ENCODE measurements at places on chromosomes 16 and 17.

- DNase-seq, result no peak
These were observed 62.9 kb downstream of the MAP2K6 start for GRCh38 chr17:69477204-69477902.

DNA sequence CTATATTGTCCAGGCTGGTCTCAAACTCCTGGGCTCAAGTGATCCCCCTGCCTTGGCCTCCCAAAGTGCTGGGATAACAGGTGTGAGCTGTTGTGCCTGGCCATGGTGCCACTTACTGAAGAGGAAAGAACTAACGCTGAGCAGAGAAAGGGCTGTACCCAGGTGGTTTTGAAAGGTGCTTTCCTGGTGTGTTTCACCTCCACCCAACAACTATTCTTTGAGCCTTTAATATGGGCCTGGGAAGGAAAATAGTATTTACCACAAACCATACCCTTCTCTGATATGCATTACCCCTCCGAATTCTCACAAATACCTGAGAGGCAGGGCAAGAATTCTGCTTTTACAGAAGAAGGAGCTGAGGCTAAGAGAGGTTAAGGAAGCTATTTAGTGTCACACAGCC, 24.8 kb downstream of the KPNA2 start:
- DNase-seq, result no peak

DNA sequence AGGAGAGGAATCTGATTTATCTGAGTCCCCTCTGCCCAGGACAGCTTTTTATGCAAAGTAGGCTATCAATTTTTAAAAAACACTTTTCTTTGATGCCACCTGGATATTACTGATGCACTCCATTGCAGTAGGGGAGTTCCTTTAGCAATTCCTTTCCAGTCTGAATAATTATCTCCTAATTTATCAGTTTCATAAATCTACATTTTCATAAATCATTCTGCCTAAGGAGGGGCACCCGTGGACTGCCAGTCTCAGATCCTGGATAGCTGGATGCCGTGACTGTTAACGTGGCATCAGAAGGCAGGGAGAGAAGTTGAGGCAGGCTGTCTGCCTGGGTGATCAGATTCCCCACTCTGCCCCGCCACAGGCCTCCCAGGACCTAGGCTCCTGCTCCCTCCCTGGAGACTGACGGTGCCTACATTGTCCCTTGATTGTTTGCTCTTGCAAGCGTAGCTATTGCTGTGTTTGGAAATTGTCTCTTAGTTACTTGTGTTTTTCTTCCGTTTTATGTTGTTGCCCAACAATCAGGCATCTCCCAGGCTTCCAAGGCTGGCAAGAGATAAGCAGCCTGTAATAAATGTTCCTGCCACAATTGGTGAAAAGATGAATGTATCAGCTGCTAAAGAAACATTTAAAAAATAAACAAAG, 75.2 kb downstream of the KATNIP start:
- DNase-seq, result no peak

DNA sequence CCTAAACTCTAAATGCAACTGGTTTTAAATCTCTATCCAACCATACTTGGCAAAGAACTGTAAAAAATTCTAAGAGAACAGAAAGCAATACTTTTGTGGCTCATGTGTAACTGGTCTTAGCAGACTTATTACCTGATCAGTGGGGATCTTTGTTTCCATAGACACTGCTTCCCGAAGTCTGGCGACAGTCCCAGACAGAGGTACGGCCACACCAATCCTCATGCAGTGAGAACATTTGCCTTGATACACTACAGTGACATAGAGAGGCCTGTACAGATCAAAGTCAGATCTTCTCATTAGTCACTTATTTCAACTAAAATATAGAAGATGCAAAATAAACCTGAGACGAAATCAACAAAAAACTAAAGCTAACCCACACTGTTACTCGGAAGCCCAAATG, 43.9 kb downstream of the USP31 start:
- DNase-seq, result no peak

- DNase-seq, result no peak
These were observed 93.5 kb downstream of the NPIPB11 start for GRCh38 chr16:29312835-29313558.

GRCh38 chr16:80509872-80510271, 30.9 kb upstream of the DYNLRB2 start:
- DNase-seq, result no peak

DNA sequence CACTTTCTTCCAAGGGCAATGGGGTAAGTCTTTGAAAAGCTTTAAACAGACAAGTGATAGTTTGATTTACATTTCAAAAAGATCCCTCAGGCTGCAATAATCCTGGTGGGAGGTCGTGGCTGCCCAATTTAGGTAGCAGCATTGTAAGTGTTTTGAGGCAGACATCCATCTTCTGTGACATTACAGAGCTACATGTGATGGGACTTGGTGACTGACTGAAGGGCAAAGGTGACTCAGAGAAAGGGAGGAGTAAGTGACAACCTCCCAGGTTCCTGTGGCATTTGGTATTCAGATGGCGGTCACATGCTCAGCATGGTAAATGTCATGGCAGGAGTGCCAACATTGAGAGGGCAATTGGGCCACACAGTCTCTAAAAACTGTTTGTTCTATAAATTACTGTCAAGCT, 26.5 kb downstream of the STAT3 start:
- DNase-seq, result no peak

DNA sequence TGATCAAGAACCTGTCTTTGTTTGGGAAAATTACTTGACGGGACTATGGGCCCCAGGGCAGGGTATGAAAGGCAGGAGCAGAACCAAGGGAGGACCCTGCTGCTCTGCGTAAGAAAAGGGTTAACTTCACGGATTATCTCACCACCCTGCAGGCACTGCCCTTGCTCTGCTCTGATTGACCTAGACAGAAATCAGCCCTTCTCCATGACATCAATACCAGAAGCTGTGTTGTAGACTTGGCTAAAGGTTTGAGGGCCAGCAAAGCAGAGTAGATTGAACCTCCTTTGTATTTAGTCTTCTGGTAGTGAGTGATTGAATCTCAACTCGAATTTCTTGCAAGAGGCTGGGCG, 52.9 kb upstream of the ETV4 start:
- DNase-seq, result no peak

DNA sequence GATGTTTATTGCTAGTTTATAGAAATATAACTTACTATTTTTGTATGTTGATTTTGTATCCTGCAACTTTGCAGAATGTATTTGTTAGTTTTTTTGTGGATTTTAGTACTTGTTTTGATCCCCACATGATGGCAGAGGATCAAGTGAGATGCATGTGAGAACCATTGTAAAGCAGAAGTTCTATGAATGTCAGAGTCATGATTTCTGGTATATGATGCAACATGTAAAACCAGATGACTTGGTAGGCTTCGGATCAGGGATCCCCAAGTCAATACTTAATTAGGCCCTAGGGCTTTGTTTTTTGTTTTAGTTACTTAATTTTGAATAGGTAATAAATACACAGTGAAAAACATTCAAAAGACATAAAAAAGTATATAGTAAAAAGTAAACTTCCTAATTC, 45.8 kb downstream of the ESRP2 start:
- no peak for DNase-seq

DNA sequence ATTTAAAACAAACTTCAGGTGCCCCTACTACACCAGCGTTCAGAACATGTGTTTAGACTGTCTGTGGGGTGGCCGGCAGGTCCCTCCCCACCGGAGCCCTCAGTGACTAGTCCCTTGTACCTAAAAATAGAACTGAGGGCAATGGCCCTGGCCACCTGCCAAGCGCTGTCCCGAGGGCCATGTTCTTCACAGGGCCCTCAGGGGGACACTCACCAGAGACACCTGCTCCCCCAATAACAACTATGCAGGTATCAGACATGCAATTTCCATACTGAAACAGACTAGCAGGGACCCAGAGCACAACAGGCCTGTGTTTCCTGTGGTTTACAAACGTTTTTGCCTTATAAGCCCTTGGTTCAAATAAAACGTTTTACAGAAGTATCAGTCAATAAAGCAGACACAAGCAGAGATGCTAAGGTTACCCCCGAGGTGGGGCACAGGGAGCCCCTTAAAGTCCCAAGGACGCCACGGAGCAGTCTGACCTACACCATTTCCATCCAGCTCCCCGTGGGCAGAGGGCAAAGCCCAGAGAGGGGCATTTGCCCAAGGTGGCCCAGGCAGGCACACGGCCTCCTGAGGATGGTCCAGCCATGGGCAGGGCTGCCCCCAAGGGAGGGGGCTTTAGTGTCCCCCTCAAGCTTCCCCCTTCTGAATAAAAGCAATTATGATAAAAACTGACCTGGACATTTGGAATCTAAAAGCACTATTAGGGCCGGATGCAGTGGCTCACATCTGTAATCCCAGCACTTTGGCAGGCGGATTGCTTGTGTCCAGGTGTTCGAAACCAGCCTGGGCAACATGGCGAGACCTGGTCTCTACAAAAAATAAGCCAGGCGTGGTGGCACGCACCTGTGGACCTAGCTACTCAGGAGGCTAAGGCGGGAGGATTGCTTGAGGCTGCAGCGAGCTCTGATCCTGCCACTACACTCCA, 896 bp upstream of the MYLK3 start:
- no peak for DNase-seq

- DNase-seq, result no peak
These were observed 7.3 kb upstream of the CD300H start for GRCh38 chr17:74574489-74575142.

DNA sequence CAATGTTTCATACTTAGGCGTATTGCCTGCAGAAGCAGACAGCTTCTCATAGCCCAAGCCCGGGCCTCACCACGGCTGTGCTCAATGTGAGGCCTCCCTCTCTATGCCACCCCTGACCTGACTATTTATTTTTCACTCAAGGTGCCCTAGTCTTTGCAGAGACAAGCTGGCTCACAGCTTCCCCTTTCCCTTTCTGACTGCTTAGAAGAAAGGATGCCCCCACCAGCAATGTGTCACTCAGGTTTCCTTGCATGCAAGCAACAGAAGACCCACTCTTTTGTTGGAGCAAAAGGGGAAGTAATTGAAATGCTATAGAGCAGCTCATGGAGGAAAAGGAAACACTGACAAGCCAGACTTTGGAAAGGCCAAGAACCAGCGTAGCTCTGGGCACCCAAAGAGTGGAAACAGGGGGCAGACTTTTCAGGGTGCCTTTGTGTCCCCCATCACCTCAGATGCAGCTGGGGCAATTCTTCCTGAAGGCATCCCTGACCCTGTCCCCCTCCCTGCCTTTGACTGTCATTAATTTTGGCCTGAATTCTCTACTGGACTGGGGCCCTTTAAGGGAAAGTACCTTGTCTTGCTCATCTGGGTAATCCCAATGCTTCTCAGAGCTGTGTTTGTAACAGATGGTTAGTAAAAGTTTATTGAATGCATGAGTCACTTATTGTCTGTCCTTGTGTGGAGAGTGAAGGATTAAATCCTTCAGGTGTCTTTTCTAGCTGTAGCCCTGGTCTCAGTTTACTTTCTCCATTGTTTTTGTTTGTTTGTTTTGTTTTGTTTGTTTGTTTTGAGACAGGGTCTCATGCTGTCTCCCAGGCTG, 17.8 kb downstream of the RGS9 start:
- no peak for DNase-seq

DNA sequence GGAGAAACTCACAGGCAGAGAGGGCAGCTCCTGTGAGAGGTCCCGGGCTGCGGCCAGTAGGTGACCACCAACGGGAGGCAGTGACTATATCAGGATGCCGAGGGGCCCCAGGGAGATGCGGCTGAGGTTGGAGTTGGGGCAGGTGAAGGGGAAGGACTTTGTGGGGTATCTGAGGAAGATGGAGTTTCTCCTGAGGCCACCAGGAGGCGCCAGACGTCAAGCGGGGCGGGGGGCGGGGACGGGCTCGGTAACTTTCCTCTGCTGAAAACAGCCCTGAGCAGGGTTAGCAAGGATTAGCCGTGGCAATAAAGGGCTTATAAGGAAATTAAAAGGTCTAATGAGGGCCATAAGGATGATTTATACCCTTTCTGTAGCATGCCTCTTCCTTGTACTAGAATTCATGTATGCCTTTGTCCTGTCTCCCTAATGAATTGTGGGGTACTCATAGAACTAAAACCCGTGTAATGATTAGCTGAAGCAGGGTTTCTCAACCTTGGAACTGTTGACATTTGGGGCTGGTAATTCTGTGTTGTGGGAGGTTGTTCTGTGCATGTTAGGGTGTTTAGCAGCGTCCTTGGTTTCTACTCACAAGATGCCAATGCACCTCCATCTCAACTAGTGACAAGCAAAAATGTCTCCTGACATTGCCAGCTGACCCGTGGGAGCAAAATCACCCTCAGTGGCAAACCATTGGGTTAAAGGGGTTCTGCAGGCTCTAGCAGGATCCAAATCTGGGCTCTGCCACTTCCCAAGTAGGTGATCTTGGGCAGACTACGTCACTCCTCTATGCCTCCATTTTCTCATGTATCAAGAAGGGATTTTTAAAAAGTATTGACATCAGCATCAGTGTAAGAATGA, 74.8 kb upstream of the GRIN2A start:
- DNase-seq, result no peak

- peak; percentile 50 for DNase-seq
These were observed 2.4 kb upstream of the ALOXE3 start for GRCh38 chr17:8120520-8121406.

GRCh38 chr16:5917436-5918195, 820.0 kb upstream of the EEF2KMT start:
- DNase-seq, result no peak

DNA sequence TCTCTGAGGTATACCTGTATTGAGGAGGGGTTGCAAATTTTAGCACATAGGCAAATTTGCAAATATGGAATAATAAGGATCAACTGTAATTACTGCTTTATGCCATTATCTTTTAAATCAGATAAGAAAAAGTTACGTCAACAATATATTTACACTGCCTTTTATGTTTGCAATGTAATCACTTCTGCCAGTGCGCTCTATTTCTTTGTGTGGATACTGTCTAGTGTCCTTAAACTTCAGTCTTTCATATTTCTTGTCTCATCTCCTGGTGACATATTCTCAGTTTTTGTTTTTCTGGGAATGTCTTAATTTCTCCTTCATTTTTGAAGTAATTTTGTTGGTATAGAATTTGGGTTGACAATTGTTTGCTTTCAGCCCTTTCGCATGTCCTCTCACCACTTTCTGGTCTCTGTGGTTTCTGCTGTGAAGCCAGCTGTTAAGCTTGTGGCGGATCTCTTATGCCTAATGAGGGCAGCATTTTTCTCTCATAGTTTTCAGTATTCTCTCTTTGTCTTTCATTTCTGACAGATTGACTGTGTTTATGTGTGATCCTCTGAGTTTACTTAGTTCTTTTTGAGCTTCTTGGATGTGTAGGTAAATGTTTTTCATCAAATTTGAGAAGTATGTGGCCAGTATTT, 37.6 kb upstream of the ABCC11 start:
- no peak for DNase-seq

- DNase-seq, result no peak
These were observed 126.6 kb downstream of the SOCS1 start for GRCh38 chr16:11129378-11129781.

- no peak for DNase-seq
These were observed 603.8 kb upstream of the CA10 start for GRCh38 chr17:52762147-52762793.

GRCh38 chr17:50638966-50639713, 4.5 kb downstream of the ABCC3 start:
- DNase-seq, result no peak

- no peak for DNase-seq
These were observed 27.3 kb downstream of the ANKFY1 start for GRCh38 chr17:4236456-4236855.

- DNase-seq, result no peak
These were observed 181.2 kb upstream of the TBX2 start for GRCh38 chr17:61218438-61218837.

Data from progenitor cell of endocrine pancreas (in vitro differentiated cells).